Esophagus squamous epithelium (tissue), 5 donors: ENCODE measurements at places on chromosomes 5 and 9.

GRCh38 chr9:133234577-133235322 lies 25.7 kb upstream of the OBP2B start:
- no peaks in the 10 kb centered on the region for H3K36me3 ChIP-seq
- H3K27me3 ChIP-seq: no peaks in the 10 kb centered on the region
- no peak overlapping the region for H3K27ac ChIP-seq
- no peak for DNase-seq
- H3K4me3 ChIP-seq: no peak overlapping the region

- DNase-seq: no peak
- H3K27ac ChIP-seq: no peak overlapping the region
- no peak overlapping the region for H3K4me3 ChIP-seq
- no peaks in the 10 kb centered on the region for H3K27me3 ChIP-seq
- no peaks in the 10 kb centered on the region for H3K4me1 ChIP-seq
Observed at GRCh38 chr9:104177003-104177611, 83.0 kb downstream of the SMC2 start.

DNA sequence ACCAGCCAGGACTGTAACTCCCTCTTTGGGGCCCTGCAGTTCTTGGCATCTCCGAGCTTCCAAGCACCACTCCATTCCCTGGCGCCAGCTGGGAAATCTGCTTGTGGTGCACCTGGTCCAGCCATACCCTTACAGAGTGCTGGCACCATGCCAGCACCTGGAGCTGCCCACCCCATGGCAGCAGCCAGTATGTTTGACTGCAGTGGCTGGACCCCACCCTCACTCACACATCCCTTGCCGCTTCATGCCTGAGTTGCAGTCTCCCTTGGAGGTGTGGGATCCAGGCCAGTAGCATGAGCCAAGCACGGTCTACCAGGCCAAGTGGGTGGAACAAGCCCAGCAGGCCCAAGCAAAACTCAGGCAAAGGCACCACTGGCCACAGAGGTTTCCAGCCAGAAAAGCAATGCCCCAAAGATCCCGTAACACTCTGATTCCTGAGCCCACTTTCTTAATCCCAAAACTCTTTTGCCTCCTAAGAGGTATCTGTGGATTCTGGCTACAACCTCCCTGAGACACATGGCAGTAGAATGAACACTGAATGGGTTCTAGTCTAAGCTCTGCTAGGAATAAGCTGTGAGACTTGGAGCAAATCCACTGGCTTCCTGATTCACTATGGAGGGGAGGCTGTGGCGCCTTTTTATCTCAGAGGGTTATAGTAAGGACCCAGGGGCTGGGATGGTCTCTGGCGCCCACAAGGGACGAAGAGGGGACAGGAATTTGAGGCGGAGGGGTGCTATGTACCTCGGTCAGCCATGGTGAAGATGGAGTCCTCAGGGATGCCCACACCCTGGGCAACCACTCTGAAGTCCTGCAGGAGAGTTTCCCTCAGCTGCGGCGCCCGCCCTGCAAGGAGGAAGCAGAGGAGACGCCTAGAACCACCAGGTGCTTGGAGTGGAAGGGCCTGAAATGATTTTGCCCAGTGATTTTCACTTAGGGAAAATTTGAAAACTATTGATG lies 5.6 kb downstream of the AMBP start:
- peaks cover 25% of the 10 kb centered on the region for H3K27me3 ChIP-seq
- H3K27ac ChIP-seq: peak overlapping the region; percentile 9
- no peak for DNase-seq
- H3K4me3 ChIP-seq: no peak overlapping the region
- no peaks in the 10 kb centered on the region for H3K36me3 ChIP-seq
- peaks cover 26% of the 10 kb centered on the region for H3K4me1 ChIP-seq

- no peaks in the 10 kb centered on the region for H3K27me3 ChIP-seq
- H3K36me3 ChIP-seq: no peaks in the 10 kb centered on the region
- no peaks in the 10 kb centered on the region for H3K4me1 ChIP-seq
- no peak overlapping the region for H3K4me3 ChIP-seq
- no peak overlapping the region for H3K27ac ChIP-seq
- no peak for DNase-seq
Observed at GRCh38 chr5:103218164-103218563, 40.4 kb upstream of the MACIR start.

DNA sequence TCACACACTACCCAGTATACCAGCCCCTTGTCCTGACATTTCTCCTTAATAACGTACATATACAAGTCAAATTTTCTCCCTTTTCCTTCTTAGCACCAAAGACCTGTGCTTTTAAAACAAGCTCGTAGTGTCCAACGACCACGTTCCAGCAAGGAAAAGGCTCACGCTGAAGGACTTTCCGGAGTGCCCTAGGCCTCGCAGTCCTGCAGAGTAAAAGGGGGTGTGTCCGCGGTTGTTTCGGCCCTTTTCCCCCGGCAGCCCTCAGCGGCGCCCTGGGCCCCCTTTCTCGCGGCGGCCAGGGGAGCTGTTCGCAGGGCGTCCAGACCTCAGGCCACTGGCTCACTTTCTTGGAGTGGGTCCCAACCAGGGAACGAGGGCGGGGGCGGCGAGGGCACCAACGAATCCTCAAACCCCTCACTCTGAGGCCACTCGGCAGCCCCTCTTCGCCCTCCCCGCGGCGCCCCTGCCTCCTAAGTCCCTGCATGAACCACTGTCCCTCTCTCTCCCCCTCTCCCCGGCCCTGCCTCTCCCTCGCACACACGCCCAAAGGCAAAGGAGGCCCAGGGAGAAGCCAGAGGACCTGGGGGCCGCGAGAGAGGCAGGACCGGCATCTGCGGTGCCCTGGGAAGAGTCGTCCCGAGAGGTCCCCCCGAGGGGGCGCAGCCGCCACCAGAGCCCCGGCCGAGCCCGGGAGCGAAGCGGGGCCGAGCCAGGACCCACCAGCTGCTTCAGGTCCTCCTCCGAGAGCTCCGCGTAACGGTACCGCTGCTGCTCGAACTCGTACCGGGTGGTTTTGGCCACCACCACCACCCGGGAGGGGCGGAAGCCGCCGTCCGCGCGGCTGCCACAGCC lies 720 bp downstream of the NADK2 start:
- peak overlapping the region; percentile 97 for H3K4me3 ChIP-seq
- H3K27ac ChIP-seq: peak overlapping the region; percentile 99
- H3K4me1 ChIP-seq: peaks cover 52% of the 10 kb centered on the region
- peak; percentile 21 for DNase-seq
- no peaks in the 10 kb centered on the region for H3K36me3 ChIP-seq

DNA sequence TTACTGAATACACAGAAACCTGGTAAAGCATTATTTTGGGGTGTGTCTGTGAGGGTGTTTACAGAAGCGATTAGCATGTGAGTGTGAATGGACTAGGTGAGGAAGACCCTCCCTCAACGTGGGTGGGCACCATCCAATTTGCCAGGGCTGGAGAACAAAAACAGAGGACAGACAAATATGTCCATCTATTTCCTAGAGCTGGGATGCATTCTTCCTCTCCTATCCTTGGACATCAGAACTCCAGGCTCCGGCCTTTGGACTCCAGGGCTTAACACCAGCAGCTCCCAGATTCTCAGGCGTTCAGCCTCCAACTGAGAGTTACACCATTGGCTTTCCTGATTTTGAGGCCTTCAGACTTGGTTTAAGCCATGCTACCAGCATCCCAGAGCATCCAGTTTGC lies 65.8 kb upstream of the CHD1 start:
- H3K36me3 ChIP-seq: no peaks in the 10 kb centered on the region
- no peak overlapping the region for H3K27ac ChIP-seq
- no peaks in the 10 kb centered on the region for H3K27me3 ChIP-seq
- no peaks in the 10 kb centered on the region for H3K4me1 ChIP-seq

DNA sequence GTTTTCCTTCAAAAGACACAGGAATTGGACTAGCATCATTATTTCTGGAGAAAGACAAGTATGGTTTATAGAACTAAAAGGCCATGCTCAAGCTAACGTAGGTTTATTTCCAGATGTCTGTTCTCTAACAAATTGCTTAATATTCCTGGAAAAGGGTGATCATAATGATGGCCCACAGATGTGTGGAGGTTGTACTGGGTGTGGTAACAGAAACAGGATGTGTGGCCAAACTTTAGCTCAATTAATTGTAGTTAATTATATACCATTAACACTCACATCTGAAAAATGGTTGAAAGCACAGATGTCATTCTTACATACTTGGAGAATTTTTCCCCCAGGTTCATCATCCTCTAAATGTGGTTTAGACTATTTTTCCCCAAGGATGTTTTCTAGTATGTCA lies 292.7 kb upstream of the RASA1 start:
- no peaks in the 10 kb centered on the region for H3K36me3 ChIP-seq
- no peaks in the 10 kb centered on the region for H3K4me1 ChIP-seq
- no peak overlapping the region for H3K27ac ChIP-seq
- H3K27me3 ChIP-seq: no peaks in the 10 kb centered on the region
- H3K4me3 ChIP-seq: no peak overlapping the region
- no peak for DNase-seq

DNA sequence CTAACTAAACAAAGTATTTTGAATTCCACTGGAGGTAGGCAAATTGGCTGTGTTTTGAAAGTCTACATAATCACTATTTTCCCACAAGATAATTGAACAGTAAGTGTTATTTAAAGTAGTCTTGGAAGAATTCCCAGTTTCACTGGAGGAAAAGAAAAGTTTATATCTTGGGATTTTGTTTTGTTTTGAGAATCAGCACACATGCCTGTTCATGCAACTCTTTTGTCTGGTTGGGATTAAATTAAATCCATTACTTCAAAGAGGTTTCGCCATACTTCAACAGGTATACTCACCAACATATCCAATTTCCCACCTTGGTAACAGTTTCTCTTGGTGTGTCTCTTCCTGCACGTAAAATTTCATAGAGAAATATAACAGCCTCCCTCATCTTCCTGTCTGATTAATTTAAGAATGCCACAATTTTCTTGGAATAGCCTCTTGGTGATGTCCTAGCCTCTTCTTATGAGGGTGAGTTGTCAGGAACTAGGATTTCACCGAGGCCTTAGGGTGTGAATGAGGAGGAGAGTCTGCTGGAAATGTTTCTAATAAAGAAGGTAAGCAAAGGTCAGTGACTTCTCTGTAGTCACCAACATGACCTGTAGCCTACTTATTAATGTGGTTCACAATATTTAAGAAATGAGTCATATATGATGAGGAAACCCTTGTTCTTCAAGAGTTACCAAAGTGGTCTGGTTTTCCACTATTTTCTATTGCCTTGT lies 48.1 kb downstream of the ITGA2 start:
- H3K27me3 ChIP-seq: no peaks in the 10 kb centered on the region
- peaks cover 78% of the 10 kb centered on the region for H3K4me1 ChIP-seq
- H3K36me3 ChIP-seq: no peaks in the 10 kb centered on the region
- H3K4me3 ChIP-seq: no peak overlapping the region
- DNase-seq: no peak

- DNase-seq: no peak
- peaks cover 65% of the 10 kb centered on the region for H3K4me1 ChIP-seq
- H3K27ac ChIP-seq: peak overlapping the region; percentile 64
- no peak overlapping the region for H3K4me3 ChIP-seq
- H3K27me3 ChIP-seq: no peaks in the 10 kb centered on the region
- no peaks in the 10 kb centered on the region for H3K36me3 ChIP-seq
Observed at GRCh38 chr9:129849901-129850300, 14.6 kb downstream of the USP20 start.

- peaks cover 21% of the 10 kb centered on the region for H3K4me1 ChIP-seq
- no peaks in the 10 kb centered on the region for H3K27me3 ChIP-seq
- H3K27ac ChIP-seq: no peak overlapping the region
- H3K36me3 ChIP-seq: peaks cover 98% of the 10 kb centered on the region
- no peak overlapping the region for H3K4me3 ChIP-seq
Observed at GRCh38 chr9:134046894-134047681, 20.7 kb downstream of the BRD3 start.

- H3K4me3 ChIP-seq: no peak overlapping the region
- no peaks in the 10 kb centered on the region for H3K27me3 ChIP-seq
- H3K27ac ChIP-seq: no peak overlapping the region
- DNase-seq: no peak
- H3K36me3 ChIP-seq: no peaks in the 10 kb centered on the region
- H3K4me1 ChIP-seq: peaks cover 4% of the 10 kb centered on the region
Observed at GRCh38 chr5:86968301-86968753, 299.4 kb upstream of the RASA1 start.

- H3K27ac ChIP-seq: no peak overlapping the region
- DNase-seq: no peak
- no peaks in the 10 kb centered on the region for H3K27me3 ChIP-seq
Observed at GRCh38 chr9:113966394-113966793, 90.3 kb downstream of the ZNF618 start.

- no peaks in the 10 kb centered on the region for H3K36me3 ChIP-seq
- no peak overlapping the region for H3K4me3 ChIP-seq
- no peaks in the 10 kb centered on the region for H3K4me1 ChIP-seq
- no peaks in the 10 kb centered on the region for H3K27me3 ChIP-seq
- H3K27ac ChIP-seq: no peak overlapping the region
Observed at GRCh38 chr5:64210866-64211265, 45.2 kb downstream of the RNF180 start.

- H3K4me1 ChIP-seq: no peaks in the 10 kb centered on the region
- DNase-seq: no peak
- H3K4me3 ChIP-seq: no peak overlapping the region
Observed at GRCh38 chr5:136457390-136458013, 92.2 kb upstream of the TRPC7 start.

DNA sequence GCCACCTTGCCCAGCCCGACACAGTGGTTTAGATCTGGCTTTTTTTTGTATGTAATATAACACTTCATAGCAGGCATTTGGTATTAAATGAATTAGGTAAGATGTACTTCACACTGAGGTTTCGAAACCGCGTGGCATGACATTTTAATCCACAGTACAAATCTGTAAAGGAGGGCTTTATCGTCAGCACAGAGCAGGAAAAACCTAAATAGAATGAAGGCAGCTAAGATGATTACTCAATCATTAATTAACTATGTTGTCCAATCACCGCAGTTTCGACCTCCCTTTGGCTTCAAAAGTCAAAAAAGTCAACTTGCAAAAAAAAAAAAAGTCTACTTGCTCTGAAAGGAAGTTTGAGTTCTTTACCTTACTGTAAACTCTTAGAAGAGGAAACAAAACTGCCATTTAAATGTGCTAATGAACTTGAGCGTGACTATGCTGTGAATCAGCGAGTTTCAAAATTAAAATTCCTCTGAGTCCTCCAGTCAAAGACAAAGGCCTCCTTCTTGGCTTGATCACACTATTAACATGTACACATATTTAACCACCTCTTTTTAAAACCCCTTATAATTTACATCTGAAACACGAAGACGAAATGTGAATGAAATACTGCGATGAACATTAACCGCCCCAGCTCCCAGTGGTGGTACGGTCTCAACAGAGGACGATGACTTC lies 698 bp upstream of the SEC24A start:
- H3K27me3 ChIP-seq: no peaks in the 10 kb centered on the region
- DNase-seq: no peak
- H3K4me1 ChIP-seq: peaks cover 22% of the 10 kb centered on the region
- peak overlapping the region; percentile 97 for H3K27ac ChIP-seq

DNA sequence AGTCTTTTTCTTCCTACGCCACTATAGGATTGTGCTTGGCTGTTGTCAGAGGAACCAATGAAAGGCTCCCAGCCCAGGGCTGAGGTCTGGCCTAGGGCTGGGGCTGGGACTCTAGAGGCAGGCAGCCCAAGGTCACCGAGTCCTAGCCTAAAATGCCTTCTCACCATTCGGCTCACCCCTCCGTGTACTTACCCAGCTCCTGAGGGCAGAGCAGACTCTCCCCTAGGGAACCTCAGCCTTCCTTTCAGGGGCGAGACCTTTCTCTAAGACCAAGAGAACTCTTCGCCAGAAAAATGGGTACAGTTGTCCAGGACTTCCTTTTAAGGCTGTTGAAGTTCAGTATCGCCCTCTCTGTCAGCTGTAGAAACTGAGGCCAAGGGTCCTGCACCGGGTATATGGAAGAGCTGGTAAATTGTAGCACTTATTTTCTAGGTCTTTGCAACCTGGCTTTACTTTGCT lies 1.7 kb upstream of the SPRY4 start:
- H3K36me3 ChIP-seq: no peaks in the 10 kb centered on the region
- DNase-seq: no peak
- peaks cover 4% of the 10 kb centered on the region for H3K27me3 ChIP-seq
- H3K27ac ChIP-seq: peak overlapping the region; percentile 43

- DNase-seq: no peak
- no peak overlapping the region for H3K4me3 ChIP-seq
- H3K27ac ChIP-seq: no peak overlapping the region
Observed at GRCh38 chr9:96100385-96101300, 201.3 kb downstream of the HSD17B3 start.
